ENCODE measurements at places on chromosomes 16 and 17.

- no peak for DNase-seq
Observed at GRCh38 chr16:1333149-1333812, at the start of gene BAIAP3. TSS of gene BAIAP3 (plus strand) at chr16:1333645. CDS start at chr16:1338550, 4,905 bp downstream.

DNA sequence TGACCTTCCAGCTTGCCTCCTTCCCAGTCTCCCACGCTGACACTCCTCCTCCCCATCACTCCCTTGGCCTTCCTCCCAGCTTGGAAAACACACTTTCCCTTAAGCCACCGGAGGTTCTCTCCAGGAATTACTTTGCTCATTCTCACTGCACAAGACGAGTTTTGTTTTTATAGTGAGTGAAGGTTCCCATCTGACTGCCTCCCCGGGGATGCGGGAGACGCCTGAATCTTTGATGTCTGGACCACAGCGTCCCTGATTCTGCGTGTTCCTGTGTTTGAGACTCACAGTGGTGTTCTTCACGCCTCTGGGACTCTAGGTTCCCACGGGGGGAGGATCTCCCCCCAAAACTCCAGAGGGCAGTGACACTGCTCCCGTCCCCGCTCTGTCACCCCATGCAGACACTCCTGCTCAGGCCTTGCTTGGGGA is 2.0 kb downstream of the DNAI2 start:
- no peak for DNase-seq

- DNase-seq: no peak
Observed at GRCh38 chr16:65809627-65810026, 556.9 kb upstream of the CDH5 start.

DNA sequence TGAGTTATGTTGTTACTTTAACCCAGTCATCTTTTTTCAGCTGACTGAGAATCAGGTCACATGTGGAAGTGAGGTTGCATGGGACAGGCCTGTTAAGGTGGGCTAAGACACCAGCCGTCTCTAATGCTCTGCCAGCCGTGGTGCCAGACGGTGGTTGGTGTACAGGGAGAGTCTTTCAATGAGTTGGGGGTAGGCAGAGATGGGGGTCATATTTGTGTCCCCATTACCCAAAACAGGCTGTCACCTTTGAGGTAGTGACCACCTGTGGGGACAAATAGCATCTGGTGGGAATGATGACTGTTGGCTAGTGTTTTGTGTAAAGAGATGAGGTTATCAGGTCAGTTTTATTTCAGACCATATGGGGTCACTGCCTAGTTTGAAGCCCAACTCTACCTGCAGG is 1.8 kb downstream of the RPL38 start:
- no peak for DNase-seq

DNA sequence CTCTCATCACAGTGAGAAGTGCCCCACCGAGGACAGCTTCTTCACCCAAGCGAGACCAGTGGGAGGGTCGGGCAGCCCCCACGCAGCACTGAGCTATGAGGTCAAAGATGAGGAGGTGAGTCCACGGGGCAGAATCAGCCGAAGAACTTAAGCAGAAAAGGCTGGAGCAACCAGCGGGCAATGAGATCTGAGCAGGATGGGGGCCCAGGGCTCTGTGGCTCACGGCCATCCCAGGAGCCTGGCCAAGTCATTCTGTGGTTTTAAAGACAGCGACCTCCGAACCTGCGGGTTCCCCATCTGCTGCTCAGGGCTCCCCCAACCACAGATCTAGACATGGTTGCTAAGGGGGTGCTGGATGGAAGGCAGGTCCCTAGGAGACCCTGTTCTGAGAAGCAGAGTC is 202.6 kb downstream of the RBFOX3 start:
- DNase-seq: no peak

GRCh38 chr16:84754956-84755672 is 55.3 kb downstream of the USP10 start:
- DNase-seq: no peak

GRCh38 chr17:79648181-79648831 is 37.5 kb upstream of the RBFOX3 start:
- no peak for DNase-seq

DNA sequence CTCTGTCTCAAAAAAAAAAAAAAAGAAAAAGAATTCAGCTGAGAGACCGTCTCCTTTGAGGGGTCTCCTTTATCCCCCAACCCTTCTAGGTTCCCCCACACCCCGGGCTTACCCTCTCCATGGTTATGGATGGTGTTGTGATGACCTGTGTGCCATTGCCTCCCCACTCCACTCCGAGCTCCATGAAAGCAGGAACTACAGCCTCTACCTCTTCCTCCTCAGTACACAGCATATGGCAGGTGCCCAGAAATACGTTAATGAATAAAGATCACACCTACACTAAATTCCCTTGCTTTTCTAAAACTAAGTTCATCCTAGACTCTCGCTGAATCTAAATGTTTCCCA is 17.2 kb downstream of the COPRS start:
- no peak for DNase-seq
